DMS53 (cell line): ENCODE measurements at places on chromosomes 2 and 18.

DNA sequence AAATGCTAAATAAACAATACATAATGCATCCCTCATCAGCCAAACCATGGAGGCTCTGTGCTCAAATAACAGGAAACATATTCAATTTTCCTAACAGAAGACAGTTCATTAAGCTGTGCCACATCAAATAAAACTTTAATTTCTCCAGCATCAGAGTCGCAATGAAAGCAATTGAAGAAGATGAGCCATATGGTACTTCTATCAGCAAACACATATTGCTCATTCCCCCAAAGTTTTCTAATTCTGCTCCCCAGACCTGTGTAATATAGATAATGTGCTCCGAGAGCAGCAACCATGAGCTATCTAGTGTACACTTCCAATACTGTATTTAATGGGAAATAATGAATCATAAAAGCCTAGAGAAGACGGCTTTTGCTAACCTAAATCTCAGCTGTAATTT is 263.2 kb downstream of the MEIS1 start:
- no peak for DNase-seq

GRCh38 chr18:6207116-6207515 is 207.6 kb downstream of the L3MBTL4 start:
- peak; percentile 93 for DNase-seq

DNA sequence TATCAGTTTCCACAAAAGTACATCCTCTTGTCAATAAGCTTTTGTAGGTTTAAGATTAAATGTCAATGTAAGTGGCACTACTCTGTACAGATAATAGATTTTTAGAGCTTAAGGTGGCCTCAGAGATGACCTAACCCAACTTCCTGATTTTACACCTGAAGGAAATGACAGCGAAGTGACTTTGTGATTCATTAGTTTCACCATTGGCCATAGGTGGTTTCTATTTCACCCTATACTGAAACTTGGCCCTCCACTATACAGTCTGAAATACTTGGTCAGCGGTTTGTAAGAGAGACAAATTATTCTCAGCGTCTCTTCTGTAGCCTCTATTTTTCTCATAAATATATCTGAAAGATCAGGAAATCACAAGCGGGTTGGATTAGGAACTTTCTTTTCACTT is 330.4 kb upstream of the FAM98A start:
- DNase-seq, result no peak

DNA sequence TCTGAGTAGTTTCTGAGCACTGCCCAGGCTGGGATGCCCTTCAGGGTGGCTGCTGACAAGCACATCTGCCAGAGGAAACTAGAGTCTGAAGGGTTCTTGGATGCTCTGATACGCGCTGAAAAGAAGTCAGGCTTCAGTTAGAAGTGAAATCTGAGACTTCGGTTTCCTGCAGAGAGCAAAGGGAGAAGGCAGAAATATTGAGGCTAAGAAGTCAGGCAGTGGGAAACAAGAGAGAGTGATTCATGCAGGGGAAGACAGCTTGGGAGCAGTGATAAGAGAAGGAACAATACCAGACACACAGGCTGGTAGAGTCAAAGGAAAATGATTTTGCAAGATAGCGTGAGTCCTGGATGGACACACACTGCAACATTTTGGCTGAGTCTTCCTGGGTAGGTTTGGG is 51.0 kb upstream of the BOD1L2 start:
- DNase-seq, result no peak

GRCh38 chr2:26709323-26710110 is 17.0 kb downstream of the KCNK3 start:
- DNase-seq, result no peak

DNA sequence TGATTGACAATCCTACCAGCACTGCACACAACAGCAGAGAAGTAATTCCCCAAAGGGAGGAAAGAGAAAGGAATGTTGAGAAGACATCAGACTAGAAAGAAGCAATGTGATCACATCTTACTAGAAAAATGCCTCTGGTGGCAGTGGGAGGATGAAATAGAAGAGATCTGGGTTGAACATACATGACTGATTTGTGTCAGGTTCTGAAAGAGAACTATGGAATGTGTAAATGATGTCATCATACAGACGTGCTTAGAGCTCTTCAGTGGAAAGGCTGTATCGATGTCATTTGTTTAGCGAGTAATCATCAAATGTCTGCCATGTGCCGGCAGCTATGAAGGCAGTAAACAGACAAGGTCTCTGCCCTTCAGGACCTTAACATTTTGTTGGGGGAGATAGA is 24.9 kb downstream of the GORASP2 start:
- DNase-seq, result peak; percentile 16

- DNase-seq, result peak; percentile 48
Observed at GRCh38 chr18:76765649-76766048, 56.7 kb upstream of the ZNF236 start.

DNA sequence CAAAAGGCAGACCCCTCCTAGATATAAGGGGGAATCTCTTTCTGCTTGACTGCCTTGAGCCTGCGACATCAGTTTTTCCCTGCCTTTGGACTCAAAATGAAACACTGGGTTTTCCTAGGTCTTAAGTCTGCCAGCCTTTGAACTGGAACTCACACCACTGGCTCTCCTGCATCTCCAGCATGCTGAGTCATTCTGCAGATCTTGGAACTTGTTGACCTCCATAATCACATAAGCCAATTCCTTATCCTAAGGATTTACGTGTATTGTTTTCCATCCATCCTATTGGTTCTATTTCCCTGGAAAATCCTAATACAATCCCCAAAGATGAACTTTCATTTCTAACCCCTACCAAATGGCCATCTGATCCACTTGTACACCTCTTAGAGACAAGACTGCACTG is 88.0 kb downstream of the AFF3 start:
- peak; percentile 28 for DNase-seq

GRCh38 chr2:108263401-108263800 is 23.6 kb downstream of the SULT1C3 start:
- peak; percentile 43 for DNase-seq

- peak; percentile 74 for DNase-seq
Observed at GRCh38 chr2:54456612-54457322, 640 bp downstream of the SPTBN1 start.
